ENCODE measurements at places on chromosomes 2 and 18.
A peak's percentile ranks its signal among the peaks of the same experiment; 100 is the strongest.

GRCh38 chr2:43465234-43465633 is 130.6 kb downstream of the THADA start:
- no peak for DNase-seq

GRCh38 chr2:74093840-74094239 is 53.9 kb downstream of the BOLA3 start:
- no peak for DNase-seq

DNA sequence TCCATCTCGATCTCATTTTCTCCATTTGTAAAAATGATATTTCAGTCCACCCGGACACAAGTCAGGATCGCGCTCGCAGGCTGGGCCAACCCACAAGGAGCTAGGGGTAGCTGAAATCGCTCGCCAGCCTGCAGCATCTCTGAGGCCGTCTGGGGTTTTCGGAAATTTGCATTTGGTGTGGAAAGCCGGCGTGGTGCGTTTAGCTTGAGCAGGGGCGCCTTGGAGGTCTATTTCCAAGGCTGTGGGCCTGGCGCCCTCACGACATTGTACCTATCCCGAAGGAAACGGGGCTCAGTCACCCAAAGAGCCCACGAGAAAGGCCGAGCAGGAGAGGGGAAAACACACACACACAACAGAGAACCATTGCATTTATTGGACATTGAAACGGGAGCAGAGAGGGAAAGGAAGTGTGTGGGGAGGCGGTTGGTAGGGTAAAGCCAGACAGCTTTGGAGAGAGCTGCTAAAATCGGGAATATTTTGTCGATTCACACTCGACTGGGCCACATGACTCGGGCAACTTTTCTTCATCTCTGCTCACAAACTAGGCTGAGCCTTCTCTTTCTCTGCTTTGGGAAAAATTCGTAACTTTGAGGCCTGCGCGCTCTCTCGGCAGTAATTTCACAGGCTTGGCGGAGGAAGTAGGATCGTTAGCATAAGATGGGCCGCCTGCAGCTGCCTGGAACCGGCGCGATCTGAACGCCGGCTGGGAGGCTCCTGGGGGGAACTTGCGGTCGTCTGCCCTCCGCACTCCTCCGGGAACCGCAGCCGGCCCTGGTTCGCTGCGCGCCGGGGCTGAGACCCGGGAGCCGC is 1.1 kb upstream of the HOXD8 start:
- DNase-seq, result no peak

GRCh38 chr18:28757466-28758008 is 580.6 kb upstream of the CDH2 start:
- no peak for DNase-seq

GRCh38 chr2:197191940-197192322 is 118.6 kb downstream of the ANKRD44 start:
- no peak for DNase-seq

GRCh38 chr2:191250986-191251385 is 5.8 kb downstream of the MYO1B start:
- no peak for DNase-seq

DNA sequence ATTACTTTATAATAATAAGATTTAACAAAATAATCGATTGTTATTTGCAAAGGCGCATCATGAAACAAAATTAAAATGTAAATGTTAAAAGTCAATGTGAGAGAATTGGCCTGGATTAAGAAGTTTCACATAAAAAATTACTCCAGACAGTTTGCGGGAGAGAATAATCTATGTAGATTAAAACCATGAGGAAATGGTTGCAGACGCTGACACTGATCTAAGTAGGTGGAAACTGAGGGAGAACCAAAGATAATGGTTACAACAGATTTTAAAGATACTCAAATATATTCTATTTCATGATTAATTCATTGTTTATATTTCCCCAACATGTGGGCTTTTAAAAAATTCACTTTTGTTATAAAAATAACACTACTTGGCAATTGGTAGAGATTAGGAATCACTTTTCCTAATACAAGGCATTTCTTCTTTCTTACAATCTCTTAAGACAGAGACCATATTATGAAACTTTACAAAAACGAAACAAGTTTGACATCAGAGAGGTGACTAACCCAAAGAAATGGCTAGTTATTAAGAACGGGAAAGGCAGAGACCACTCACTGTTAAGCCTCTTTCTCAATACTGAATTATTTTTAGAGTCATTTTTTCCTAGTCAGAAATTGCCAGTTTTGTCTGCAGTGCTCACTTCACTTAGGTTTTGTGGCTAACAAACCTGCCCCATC is 1.6 kb downstream of the KANSL1L start:
- DNase-seq, result no peak

DNA sequence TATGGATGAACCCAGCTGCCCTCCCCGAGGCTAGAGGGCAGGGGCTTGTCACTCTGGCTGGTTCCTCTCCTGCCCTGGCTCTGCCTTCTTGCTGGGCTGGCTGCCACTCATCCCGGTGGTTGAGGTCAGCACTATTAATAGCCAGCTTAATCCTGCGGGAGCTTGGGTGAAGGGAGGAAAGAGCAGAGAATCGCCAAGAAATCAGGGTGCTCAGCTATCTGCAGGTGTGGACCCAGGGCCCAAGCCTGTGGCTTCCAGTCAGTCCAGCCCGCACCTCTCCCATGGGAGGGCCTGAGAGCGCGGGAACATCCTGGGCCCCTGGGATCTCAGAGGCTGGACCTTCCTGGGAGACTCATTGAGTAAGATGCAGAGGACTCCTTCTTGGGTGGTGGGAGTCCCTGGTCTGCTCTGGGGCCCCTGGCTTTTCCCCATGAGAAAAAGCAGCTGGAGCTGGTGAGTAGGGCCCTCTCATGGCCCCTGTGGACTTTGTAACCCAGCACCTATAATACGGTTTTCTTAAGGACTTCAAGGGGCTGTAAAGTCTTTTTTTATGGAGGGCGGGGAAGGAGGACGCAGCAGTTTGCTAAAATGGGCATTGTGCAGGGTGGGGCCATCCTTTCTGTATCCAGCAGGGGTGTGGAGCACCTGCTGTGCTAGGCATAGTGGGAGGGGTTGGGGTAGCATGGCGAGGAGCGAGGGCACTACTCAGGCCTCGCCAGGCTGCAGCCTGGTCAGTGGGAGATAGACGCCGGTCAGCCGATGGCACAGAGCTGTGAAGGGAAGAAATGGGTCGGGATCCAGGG is 27.4 kb upstream of the CNNM3 start:
- DNase-seq, result no peak

DNA sequence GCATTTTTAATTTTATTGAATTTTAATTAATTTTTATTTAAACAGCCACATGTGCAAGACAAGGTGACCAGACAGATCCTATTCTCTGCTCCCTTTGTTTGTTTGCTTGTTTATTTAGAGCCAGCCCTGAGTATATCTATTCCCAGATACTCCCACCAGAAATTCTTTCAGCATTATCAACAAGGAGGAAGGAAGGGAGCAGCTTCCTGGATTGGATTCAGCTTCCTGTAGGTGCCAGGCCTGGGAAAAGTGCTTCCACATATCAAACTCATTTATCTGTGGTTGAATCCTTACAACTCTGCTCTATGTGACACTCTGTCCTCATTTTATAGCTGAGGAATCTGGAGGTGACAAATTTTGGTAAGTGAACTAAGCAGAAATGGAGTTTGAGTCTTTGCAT is 60.5 kb upstream of the KLF7 start:
- no peak for DNase-seq

GRCh38 chr2:75523313-75524275 is 37.1 kb downstream of the EVA1A start:
- no peak for DNase-seq

GRCh38 chr18:67265464-67266245 is 250.9 kb downstream of the DSEL start:
- DNase-seq, result no peak

GRCh38 chr2:216911886-216912285 is 52.0 kb upstream of the TNP1 start:
- DNase-seq, result no peak

DNA sequence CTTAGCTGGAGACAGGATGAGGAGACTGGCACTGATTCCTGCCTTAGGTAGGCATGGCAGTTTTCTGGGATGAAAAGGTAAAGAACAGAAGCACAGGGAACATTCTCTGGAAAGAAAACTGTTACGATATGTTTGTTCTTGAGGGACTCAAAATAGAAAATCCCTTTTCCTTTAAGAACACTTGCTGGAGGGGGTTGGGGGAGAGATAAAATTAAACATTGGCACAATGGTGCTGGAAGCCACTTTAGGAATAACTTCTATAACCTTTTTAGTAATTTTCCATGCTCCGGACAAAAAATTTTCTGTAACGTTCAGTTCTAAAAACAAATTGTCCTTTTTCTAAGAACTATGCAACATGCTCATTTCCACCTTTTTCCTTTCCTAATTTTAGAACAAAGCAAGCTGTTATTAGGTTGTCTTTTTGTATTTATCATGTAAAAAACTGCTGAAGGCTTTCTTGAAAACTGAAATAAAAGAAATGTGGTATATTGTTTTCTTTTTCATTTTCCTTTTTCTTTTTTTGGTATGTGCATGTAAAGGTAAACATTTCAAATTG is 343.8 kb downstream of the EPHA4 start:
- no peak for DNase-seq

- DNase-seq, result no peak
Measured at GRCh38 chr2:134988994-134989605, 58.1 kb downstream of the MAP3K19 start.

- no peak for DNase-seq
Measured at GRCh38 chr2:73983322-73984202, 1.1 kb upstream of the TET3 start.

- peak; percentile 60 for DNase-seq
Measured at GRCh38 chr2:54558188-54559005, 102.3 kb downstream of the SPTBN1 start.

DNA sequence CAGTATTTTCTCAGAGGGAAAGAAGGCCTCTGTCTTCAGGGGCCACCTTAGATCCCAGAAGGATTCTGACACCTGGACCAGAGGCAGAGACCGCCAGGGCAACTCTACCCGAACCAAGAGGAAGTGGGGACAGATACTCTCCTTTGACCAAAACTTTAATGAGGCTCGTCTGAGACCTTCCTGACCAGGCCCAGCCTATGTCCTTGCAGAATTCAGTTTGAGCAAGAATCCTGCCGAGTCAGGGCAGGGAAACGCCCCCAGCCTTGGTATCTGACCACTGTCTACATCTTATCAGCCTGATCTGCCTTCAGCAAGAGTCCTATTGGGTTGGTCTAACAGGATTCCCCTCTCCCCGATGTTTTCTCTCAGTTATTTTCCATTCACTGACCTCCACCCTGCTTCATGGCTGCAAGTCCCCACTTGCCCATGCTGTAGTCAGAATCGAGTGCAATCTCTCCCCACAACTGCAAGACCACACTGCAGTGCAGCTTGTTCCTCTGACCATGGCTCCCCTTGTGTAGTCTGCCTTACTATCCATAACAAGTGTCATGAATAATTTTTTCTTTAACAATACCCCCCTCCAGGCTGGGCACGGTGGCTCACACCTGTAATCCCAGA is 95.0 kb downstream of the MSH2 start:
- DNase-seq, result no peak

GRCh38 chr2:170719810-170720209 is 4.7 kb downstream of the SP5 start:
- no peak for DNase-seq

- DNase-seq, result no peak
Measured at GRCh38 chr2:187614756-187615155, 60.5 kb upstream of the TFPI start.

DNA sequence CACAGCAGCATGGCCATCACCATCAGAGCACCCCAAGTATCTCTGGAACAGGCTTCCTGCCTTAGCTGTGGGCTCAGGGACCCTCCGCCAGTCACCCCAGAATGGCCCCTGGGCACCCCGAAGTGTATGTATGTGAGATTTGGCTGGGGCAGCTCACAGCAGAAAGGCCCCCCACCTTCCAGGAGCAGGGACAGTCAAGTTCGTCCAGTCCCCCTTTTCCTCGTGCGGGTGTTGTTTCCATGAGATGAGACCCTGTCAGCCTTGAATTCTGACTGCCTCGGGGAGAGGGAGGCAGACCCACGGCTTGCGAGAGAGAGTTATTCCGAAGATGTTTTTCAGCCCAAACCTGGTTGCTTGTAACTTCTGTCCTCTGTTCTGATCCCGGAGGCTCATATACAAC is 290.9 kb upstream of the HDAC4 start:
- no peak for DNase-seq

DNA sequence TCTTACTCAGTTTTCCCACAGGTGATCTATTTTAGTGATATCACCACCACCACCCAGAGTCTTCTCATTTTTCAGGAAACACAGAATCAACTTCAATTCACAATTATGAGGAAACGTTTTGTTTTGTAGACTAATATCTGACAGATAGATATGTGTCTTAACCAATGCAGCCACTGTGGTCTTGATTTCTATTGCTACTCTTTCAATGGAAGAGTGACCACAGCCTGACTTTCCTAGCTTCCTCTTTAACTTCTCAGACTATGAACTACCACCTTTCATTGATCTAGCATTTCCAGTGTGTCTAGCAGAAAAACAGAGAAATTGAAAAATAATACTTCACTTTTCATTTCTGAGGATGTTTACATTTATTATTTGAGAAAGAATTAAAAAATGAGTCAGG is 20.5 kb downstream of the ADAM17 start:
- DNase-seq, result no peak

DNA sequence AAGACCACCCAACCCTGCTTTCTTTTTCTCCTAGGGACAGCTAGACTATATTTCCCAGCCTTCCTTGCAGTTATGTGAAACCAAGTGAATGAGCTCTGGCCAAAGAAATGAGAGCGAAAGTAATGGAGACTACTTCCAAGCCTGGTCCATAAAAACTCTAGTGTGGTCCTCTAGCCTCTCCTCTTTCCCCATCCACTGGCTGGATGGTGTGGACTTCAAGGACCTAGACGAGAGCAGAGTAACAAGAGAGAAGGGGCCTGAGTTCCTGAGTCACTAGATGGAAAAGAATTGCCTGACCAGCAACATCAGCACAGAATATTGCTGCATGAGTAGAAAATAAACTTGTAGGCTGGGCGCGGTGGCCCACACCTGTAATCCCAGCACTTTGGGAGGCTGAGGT is 2.9 kb upstream of the TMSB10 start:
- DNase-seq, result no peak

Measured in activated CD4-positive, alpha-beta T cell treated with anti-CD3 and anti-CD28 coated beads, Interleukin-2, amount 50 U/mL, for 24 hours (primary cell).